ENCODE measurements at places on chromosomes 1 and 21.

- peak; percentile 89 for DNase-seq
These were observed 12.8 kb downstream of the ADAMTSL4 start for GRCh38 chr1:150561974-150562445.

DNA sequence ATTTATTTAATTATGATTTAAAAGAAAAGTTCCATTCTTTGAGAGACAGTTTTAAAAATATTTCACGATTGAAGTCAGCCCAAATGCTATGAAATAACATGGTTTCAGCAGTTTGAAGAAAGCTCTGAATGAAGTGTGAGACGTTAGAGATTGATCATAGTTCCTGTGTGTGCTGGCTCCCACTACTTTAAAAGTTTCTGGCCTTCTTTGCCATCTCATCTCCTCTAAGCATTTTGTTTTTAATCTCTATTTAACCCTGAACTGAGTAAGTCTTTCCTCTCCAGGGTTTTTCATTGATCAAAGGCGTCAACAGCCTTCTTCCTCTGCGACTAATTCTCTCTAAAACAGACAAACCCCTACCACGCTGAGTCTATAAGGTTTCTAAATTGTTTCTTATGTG, 225.3 kb upstream of the B3GALT2 start:
- no peak for DNase-seq

GRCh38 chr21:33205476-33205875, 24.3 kb upstream of the IFNAR2 start:
- DNase-seq = no peak

DNA sequence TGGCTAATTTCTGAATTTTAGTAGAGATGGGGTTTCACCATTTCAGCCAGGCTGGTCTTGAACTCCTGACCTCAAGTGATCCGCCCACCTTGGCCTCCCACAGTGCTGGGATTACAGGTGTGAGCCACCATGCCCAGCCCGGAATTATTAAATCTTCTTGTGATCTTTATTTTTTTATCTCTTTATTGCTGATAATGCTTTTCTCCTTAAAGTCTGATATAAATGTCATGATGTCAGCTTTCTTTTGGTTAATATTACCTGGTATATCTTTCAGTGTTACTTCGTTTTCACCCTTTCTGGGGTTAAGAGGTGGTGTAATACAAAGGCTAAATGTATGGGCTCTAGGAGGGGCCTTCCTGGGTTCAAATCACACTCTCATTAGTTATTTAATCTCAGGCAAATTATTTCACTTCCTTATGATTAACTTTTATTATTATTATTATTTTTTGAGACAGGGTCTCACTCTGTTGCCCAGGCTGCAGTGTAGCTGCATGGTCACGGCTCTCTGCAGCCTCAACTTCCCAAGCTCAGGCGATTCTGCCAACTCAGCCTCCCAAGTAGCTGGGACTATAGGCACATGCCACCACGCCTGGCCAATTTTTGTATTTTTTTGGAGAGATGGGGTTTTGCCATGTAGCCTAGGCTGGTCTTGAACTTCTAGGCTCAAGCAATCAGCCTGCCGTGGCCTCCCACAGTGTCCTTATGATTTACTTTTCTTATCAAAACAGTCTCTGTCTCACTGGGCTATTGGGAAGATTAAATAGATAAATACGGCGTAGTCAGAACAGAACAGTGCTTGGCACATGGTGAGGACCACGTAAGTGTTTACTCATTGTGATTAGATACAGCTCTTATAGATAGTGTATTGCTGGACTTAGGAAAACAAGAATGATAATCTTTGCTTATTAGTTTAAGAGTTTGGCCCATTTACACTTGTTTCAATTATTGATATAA, 216.5 kb downstream of the URB2 start:
- DNase-seq = no peak

- DNase-seq = no peak
These were observed 106.5 kb upstream of the ACTL8 start for GRCh38 chr1:17648457-17649145.

- no peak for DNase-seq
These were observed 38.5 kb downstream of the RGS4 start for GRCh38 chr1:163107655-163108054.

- DNase-seq = peak; percentile 96
These were observed 11.5 kb downstream of the PALMD start for GRCh38 chr1:99657213-99658030.
